DMS 273 treated with DMSO at 0.1 percent for 48 hours (cell line): ENCODE measurements at places on chromosomes 13 and 19.

DNA sequence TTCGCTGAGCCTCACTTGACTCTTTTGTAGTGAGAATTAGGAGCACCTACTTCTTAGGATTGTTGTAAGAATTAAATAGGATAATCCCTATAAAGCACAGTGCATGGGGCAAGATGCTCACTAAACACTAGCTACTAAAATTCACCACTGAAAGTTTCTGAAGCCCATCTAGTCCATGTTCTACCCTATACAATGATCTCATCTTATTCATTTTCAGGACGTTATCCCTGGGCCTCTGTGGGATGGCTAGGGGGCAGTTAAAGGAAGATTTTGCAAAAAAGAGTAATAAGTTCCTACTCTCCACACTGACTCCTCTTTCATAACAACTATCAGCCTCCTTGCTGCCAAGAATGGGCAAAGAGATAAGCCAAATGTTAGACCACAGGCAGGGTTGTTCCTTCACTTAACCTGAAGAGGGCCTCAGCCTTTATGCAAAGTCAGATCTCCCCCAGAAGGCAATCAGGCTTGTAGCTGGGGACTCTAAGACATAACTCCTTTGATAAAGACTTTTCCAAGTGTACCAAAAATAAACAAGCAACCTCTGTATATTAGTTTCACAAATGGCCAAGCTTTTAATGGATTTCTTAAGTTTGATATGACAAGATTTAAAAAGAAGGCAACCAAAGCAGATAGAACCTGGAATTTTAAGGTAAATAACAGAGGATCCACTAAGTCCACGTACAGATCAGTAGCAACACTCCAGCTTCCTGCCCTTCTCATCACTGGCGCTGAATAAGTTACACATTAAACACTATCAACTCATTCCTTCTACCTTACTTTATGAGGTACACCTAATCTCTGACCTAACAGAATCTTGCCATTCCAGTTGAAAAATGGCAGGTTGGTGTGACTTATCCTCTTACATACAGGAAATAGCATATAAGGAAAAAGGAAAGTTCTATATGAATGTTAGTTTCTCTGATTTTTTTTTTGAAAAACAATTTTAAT is 44.4 kb downstream of the ELF1 start:
- peak; percentile 4 for DNase-seq

- DNase-seq = no peak
Measured at GRCh38 chr13:66329988-66330451, 900.1 kb downstream of the PCDH9 start.

- no peak for DNase-seq
Measured at GRCh38 chr19:6076675-6077463, 33.4 kb downstream of the RFX2 start.

DNA sequence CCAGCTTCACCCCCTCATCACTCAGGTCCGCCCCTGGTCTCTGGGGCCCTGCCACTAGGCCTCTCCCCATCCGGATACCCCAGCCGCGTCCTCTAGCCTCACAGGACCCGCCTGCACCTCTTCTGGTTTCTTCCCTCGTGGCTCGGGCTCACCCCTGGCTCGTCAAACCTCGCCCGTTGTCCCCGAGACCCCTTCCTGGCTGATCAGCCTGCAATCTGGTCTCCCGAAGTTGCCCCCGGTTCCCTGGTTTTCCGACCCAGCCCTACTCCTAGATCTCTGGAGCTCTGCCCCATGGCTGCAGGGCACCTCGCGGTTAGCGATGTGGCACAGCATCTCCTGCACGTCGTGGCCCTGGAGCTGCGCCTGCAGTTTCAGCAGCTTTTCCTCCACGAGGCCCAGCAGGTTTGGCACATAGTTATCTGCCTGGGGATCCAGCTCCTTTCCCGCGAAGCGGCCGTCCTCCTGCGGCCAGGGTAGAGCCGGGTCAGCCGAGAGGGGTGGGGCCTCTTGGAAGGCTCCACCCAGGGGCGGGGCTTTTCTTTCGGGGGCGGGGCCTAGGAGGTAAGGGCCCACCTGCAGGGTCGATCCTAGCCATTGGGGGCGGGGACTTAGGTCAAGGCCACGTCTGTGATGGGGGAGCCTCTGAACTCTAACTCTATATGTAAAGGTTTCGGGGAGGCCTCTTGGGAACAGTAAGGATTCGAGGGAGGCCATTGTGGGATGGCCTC is 2.4 kb upstream of the RGL3 start:
- DNase-seq = no peak

GRCh38 chr13:59247171-59247570 is 916.6 kb downstream of the DIAPH3 start:
- no peak for DNase-seq

GRCh38 chr19:13099073-13099999 is 3.3 kb downstream of the LYL1 start:
- no peak for DNase-seq

DNA sequence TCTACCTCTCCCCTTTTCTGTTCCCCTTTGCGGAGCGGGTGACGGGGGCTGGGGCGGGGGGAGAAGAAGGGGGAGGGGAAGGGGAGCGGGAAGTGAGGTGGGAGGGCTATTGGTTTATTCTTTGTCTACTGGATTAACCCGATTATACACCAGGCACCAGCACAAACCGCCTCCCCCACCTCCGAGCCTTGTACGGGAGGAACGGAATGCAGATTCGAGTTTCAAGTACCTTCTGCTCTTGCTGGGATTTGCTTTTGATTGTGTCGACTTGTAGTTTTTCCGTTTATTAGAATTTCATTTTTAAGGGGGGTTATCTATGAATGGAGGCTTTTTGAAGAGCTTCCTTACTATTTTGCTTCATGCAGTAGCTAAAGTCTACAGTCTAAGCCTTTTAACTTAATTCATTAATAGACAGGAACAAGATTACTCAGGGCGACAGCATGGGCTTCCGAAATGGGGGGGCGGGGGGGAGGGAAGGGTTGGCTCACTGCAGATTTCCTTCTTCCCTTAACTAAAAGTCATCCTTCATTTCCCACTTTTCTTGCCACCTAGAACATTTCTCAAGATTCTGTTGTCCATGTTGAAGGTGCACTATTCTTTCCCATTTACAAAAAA is 937 bp upstream of the SPRY2 start:
- peak; percentile 46 for DNase-seq

- DNase-seq = no peak
Measured at GRCh38 chr13:23621316-23621645, 51.1 kb downstream of the TNFRSF19 start.

DNA sequence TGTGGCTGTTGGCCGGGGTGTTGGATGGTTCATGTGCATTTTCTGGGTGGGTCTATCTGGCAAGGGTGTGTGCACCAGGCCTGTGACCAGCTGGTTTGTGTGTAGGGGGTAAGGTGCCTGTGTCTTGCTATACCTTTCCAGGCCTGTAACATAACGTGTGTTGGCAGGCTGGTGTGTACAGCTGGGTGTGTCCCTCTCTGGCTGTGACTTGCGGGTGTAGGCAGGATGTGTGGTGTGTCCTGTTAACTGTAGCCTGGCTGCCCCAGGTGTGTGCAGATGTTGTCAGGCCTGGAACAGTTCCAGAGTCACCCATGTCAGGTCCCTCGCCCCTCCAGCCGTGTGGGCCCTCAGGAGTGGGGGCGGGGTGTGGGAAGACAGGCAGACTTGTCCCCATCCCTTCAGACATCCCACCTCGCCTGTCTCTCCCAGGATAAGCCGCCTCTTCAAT is 9.8 kb downstream of the KCTD15 start:
- no peak for DNase-seq

GRCh38 chr13:25796474-25796873 is 255.3 kb downstream of the SHISA2 start:
- DNase-seq = no peak

- peak; percentile 36 for DNase-seq
Measured at GRCh38 chr19:1064661-1065605, 2.0 kb upstream of the ARHGAP45 start.

GRCh38 chr13:59413126-59413525 is 750.6 kb downstream of the DIAPH3 start:
- DNase-seq = no peak

GRCh38 chr19:39645800-39646411 is 9.8 kb upstream of the LGALS16 start:
- DNase-seq = no peak

GRCh38 chr13:110092831-110093247 is 214.1 kb downstream of the COL4A1 start:
- DNase-seq = no peak

GRCh38 chr13:79686441-79686840 is 205.5 kb downstream of the NDFIP2 start:
- DNase-seq = no peak

GRCh38 chr13:77918391-77919245 is at the start of gene EDNRB:
EDNRB (minus strand) TSS chr13:77918831; CDS start chr13:77918573, 258 bp downstream.
- DNase-seq = no peak

- DNase-seq = no peak
Measured at GRCh38 chr19:34678421-34678820, 943 bp downstream of the ZNF302 start.

DNA sequence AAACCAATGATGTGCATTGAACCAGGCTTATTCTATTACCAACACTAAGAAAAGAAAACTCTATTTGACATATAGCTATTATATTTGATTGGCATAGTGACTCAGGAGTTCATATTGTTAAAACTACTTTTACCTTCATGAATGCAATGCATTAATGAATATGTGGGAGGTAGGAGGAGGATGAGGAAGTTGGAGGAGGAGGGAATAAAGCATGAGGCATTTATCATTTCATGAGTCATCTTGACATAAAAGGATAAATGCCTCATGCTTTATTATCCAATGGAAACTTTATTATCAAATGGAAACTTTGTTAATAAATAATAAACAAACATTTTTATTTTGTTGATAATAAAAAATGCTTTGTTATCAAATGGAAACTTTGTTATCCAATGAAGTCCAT is 116.5 kb downstream of the SPRY2 start:
- DNase-seq = no peak

- DNase-seq = no peak
Measured at GRCh38 chr13:101325423-101325822, 90.9 kb downstream of the NALCN start.

- DNase-seq = no peak
Measured at GRCh38 chr13:25179832-25180774, 8.0 kb upstream of the AMER2 start.

GRCh38 chr19:54252845-54253244 is 4.2 kb downstream of the LILRB5 start:
- DNase-seq = no peak

- DNase-seq = no peak
Measured at GRCh38 chr13:91359111-91359510, 11.6 kb downstream of the MIR17HG start.

DNA sequence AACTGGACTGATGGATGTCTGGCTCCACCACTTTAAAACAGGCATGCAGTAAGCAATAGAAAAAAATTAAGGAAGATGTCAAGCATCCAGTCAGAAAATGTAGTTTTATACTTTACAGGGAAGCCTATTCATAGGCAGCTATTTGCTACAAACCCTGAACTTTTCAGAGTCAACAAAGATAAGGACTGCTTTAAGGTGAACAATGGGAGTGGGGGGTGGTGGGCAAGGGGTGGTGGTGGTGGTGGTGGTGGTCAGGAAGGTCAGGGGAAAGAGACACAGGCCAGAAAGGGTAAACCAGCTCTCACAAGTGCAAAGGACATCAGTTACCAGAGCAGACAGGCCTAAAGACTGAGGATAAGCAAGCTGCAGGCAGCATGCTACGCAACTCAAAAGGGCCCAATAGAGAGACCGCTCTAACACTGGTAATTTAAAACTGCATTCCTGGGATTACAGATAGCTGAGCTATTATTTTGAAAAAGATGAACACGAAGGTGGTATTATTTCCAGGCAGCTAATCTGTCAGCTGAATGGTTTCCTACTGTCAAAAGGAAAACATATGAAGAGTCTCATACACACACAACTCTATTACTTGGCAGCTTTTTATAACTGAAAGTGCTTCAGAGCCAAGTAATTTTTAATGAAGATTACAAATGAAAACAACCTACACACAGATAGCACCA is 14.8 kb downstream of the BRD4 start:
- DNase-seq = no peak

DNA sequence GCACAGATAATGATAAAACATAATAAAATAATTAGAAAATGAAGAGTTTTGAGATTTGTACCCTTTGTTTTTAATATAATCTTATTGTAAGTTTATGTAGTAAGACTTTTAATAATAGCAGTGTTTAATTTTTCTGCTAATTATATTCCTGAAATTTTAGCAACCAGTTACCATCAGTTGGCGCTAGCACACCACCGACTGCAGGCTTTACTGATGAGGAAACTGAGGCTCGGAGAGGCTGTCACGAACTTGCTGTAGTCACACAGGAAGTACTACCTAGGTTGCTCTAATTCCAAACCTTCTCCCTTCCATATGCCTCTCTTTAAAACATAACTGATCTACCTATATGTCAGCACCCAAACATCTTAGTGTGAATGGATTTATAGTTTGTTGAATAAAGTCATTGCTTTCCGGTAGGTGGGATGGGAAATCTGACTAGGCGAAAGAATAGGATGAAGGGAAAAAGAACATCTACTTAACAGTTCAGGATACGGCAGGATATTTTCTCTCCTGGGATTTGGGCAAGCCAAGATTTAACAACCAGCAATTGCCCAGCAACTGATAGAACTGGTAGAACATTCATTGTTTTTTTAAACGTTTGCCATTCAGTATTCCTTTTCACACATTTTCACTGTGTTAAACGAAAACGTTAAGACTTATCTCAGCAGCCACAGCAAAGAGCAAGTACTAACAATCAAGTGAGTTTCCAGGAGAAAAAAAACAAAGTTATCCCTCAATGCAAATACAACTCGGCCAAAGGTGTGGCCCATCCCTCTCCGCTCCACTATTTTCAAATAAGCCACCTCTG is 822 bp upstream of the RFXAP start:
- DNase-seq = no peak

- DNase-seq = no peak
Measured at GRCh38 chr19:58586133-58586765, 13.1 kb upstream of the MZF1 start.

DNA sequence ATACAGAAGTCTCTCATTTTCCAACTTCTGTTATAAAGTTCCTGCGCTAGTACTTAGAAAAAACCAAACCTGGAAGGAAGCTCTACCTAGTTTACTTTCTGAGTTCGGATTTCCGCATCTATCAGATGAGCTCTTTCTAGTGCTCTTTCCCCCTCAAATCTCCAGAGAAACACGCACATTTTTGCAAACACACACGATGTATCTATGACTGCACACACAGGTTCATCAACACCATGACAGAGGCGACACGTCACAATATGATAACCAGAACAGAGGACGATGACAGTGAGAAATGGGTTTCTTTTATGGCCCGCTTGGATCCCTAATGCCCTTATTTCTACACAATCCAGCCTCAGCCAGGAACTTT is 629 bp upstream of the LRRC63 start:
- DNase-seq = no peak

DNA sequence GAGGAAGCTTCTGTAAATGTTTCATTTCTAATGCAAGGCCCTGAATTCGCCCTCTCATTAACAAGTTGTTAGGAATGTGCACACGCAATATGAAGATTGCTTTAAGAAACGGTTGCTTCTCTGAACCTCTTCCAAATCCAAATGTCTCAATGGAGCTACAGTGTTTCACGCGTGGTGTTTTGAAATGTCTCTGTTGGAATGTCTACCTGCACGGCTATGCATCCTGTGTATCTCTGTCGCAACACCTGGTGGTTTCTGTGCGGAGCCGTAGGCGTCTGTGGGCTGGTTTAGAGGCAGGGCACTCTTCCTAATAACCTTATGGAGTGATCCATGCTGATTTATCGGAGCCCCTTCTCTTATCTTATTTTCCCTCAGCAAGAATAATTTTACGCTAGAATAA is 1584.2 kb upstream of the SLC10A2 start:
- DNase-seq = no peak

GRCh38 chr19:32691291-32691951 is at the start of gene NUDT19:
NUDT19 (plus strand) TSS chr19:32691821; CDS start chr19:32691961, 140 bp downstream.
- DNase-seq = peak; percentile 57
